Tibial nerve (tissue), 4 donors: ENCODE measurements at places on chromosomes 3 and 15.

DNA sequence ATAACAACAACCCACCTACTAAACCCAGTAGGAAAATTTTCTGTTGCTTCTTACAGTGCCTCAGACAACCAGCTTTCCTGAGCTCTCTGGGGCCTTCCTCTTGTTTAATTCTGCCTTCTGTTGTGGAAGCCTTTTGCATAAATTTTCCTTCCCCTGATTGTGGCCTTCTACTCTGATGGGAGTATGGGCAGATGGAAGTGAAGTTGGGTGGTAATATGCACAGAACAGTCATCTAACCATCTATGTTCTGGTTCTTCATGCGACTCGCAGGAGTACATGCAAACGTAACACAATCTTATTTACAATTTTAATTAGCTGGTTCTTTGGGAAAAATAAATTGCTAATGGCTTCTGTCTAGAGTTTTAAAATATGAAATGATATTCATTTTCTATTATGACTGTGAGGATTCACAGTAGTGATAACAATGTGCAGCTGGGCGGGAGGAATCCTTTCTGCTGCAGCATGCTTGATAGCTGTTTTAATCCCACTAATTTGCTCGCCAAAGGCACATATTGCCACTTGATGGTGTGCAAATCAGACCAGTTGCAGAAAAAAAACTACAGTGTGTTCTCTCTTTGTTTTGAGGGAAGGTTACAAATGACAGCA is 311.5 kb upstream of the ROPN1 start:
- no peak for DNase-seq

DNA sequence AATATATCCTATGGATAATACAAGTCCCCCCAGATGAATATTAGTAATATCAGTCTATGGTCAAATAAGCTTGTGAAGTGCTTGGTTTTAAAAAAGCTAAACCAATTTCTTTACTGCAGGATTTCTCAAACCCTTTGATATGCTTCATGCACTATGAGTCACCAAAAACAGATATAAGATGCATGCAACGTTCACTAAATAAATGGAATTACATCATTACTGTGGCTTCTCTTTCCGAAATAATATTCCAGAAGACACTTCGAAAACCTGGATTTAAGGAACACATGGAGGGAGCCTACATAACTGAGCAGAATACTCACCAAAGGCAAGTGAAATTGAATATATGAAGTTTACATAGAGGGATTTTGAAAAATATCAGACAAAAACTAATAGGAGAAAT is 126.3 kb upstream of the ABI3BP start:
- no peak for DNase-seq

GRCh38 chr3:143016321-143016972 is 15.1 kb downstream of the U2SURP start:
- no peak for DNase-seq

DNA sequence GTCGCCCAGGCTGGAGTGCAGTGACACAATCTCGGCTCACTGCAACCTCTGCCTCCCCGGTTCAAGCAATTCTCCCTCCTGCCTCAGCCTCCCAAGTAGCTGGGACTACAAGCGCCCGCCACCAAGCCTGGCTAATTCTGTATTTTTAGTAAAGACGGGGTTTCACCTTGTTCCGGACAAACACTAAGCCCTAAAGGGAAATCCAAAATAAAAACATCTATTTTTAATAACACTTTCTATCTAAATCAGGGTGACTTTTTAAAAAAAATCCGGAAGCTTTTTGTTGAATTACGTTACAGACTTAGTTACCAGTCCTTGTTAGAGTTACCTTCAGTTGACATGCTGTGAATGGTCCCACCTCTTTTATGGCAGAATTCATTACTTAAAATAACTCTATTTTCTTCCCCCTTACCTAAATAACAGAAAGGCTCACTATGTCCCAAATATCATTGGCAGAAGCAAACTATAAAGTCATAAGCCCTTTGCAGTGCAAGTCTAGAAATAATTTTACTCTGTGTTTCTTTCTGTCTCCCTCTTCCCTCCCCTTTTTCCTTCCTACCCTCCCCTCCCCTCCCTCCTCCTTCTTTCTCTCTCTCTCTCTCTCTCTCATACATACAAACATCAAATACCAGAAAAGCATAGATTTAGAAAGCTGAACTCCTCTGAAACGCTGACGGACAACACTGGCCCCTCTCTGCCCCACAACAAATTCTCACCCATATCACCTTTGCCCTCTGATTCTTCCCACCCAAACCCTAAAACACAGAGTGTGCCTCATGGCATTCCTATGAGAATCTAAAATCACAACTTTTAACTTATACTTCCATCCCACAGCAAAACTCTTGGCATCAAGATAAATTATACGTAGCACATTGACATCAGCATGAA is 18.3 kb downstream of the THBS1 start:
- DNase-seq = no peak

DNA sequence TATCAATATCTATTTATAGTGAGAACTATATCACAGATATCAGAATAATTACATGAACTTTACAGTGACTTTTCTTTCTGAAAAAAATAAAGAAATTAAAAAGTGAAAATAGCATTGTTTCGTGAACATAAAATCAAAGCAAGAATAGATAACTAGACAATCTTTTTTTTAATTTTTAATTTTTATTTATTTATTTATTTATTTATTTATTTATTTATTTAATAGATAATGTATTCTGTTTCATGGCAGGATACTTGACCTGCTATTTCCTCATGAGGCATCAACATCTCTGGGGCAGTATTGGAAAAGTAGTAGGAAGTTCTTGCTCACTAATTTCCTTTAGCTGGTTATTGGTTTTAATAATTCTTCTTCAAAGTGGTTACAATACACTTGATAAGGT is 33.3 kb downstream of the SLITRK3 start:
- no peak for DNase-seq

DNA sequence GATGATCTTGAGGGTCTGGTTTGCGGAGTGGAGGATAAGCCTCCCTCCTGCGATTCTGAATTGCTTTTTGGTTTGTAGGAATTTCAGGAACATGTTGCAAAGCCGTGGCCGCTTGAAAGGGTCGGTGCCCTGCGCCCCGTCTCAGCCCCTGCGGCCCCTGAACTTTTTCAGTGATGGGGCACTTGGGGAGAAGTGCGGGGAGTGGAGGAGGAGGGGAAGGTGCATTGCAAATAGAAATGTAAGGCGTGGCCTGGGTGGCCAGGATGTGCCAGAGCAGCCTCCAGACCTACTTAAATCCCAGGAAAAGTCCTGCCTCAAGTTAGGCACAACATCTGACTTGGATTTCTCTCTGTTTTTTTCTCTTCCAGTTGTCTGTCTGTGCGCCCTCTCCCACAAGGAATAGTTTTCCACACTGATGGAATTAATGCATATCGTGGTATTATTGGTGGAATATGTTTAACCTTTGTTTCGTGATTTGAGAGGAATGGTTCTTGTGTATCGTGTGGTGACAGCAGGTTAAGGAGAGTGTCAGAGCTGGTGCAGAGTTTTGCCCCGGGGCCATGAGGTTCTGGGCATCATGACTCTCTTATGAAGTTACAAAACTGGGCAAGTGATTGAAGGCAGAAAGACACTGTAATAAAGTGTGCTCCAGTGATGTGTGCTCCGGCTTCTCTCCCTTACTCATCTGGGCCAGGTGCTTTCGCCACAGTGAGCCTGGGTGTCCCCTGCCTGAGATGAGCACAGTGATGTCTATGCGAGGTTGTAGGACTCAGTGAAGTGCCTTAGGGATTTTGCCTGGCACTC is 153.8 kb downstream of the PGPEP1L start:
- no peak for DNase-seq
